Activated CD4-positive, alpha-beta T cell treated with anti-CD3 and anti-CD28 coated beads, Interleukin-2, amount 50 U/mL, for 4 hours (primary cell): ENCODE measurements at places on chromosomes 1 and 21.

DNA sequence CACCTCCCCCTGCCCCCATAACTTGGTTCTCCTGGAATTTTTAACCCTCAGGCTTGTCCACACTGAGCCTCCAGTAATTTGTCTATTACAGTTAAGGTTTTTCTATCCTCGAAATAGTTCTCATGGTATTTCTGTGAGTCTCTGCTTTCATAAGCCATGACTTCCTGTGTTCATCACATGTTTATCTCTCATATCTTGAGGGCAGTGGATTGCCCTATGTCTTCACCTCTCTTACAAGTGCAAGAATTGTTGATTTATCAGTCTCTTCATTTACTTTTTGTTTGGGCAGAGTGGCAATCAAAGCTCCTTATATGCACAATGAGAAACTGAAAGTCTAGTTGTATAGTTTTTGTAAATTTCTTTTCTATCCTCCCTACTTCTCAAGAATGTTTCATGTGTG, 328.4 kb downstream of the PLA2G4A start:
- DNase-seq = no peak

GRCh38 chr1:4599521-4599920, 54.9 kb upstream of the AJAP1 start:
- no peak for DNase-seq

- no peak for DNase-seq
These were observed 197.0 kb downstream of the GABPA start for GRCh38 chr21:25931765-25932164.

DNA sequence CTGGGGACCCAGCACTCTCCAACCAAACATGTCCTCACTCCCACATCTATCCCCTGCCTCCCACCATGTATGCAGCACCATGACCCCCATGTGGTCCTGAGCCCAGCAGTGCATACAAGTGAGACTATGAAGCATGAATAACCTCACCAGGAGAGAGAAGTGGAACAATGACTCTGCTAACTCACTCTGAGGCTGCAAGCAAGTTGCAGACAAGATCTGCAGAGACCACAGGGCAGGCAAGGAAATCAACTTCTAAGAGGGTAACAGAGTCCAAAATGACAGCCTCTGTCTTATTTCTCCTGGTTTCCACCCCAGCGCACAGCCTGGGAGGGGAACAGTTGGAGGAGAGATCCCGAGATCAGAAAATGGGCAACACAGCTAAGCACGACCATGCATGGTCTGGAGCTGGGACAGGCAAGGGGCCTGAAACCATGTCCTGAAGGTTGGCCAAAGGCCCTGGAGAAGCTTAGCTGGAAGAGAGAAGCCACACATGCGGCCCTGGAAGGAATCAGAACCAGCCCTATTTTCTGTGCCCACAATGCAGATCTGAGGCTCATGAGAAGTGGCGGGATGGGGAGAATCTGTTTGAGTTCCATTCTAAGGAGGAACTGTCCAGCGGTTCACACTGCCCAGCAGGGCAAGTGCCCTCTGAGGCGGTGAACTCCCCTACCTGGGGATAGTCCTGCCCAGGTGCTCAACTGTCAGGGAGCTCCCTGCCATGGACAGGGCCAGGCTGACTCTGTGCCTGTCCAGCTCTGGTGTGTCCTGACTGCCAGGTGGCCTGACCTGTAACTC, 12.5 kb upstream of the REN start:
- DNase-seq = no peak

- DNase-seq = no peak
These were observed 46.6 kb downstream of the TTC3 start for GRCh38 chr21:37119421-37120218.

- DNase-seq = no peak
These were observed 1352.7 kb upstream of the ADGRL2 start for GRCh38 chr1:80448081-80448480.

DNA sequence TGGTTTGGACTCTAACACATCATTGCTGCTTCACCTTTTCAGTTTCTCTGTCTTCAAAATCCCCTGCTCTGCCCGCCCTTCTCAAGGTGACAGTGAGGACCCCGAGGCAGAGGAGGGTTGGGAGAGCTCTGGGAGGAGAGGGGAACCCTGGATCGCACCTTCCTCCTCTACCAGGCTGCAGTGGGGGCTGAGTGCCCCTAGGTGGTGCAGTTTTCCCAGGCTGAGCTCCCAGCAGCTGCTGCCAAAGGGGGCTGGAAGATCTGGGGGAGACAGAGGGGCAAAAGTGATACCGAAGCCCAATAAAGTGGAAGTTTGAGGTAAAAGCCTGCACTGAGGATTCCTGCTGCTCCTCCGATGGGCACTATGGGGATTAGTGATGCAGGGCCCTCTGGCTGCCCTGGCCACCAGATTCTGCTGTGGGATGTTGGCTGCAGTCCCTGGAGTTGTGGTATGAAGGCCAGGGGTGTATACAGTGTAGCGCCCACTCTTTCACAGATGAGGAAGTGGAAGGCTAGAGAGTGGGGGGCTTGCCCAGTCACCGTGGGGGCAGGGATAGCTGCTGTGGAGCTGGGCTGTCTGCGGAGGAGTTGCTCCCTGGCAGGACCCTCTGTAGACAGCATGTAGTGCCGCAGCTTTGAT, 40.7 kb upstream of the SCMH1 start:
- no peak for DNase-seq

GRCh38 chr1:161382214-161383019, 14.7 kb upstream of the CFAP126 start:
- no peak for DNase-seq

DNA sequence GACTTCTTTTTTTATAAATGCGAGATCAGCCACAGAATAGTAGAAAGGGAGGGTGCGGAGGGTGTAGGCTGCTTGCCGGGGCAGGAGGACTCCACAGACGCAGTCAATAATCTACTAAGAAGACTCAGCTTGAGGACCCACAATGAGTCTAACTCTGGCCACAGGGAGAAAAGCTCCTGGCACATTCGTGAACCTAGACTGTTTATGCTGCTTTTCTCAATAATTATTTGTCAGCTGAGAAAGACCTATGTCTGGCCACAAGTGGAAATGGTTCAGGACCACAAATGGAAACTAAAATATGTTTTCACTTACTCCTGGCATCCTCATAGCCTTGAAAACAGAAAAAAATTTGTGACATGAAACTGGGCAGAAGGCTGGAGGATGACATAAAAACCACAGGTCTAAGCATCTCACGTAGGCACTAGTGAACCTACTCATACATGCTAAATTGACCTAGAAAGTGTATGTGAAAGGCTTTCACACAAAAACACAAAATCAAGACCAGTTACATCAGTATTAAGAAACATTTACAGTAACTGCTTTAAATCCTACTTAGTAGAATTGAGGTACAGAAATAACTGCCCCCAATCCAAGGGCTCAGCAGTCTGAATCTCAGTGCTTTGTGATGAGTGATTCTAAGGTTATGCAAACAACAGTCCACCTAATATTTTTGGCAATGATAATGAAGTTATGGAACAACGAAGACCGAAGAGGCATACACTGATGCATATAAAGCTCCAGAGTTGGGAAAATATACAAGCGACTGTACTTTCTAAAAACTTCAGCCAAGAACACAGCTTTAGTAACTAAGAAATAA, 159.5 kb downstream of the SLC45A1 start:
- DNase-seq = no peak

GRCh38 chr1:61241411-61241838, 159.1 kb downstream of the NFIA start:
- no peak for DNase-seq

DNA sequence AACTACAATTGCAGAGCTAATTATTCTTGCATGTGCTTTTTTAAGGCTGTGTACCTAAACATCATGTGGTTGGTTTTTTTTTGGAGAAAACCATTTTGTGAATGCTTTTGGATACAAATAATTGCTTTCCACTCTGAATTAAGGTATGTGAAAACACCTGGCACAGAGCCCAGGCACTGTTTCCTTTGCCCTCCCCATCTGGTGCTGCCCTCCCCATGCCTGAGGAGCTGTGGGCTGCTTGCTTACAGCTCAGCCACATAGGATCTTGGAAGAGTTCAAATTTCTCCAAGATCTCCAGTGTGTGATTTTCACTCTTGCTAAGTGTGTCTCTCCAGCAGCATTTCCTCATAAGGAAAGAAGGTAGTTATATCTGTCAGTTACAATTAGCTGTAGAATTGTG, 27.8 kb downstream of the DNM3 start:
- no peak for DNase-seq

DNA sequence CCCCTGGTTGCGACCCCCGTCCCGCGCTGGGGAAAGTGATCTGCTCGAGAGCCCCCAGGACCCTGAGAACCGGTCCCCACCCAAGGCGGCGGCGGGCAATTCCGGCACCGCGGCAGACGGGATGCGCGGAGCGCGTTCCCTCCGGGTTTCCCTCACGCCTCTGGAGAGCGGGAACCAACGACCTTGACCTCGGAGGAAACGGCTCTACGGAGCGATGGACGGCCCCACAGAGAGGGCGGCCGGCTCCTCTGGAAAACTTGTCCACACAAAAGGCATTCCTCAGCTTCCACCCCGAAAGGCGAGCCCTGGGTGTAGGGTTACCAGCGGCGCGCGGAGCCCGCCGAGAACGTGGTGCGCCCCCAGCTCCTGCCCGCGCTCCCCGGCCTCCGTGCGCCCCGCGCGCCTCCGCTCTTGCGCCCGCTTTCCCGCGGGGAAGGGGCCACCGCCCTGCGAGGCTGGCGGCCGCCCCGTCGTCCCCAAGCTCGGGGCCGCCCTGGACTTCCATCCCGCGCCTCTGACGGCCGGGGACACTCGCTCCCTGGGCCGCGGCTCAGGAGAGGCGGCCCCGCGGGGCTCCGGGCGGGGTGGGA, 391 bp upstream of the KIAA1614 start:
- DNase-seq = no peak

DNA sequence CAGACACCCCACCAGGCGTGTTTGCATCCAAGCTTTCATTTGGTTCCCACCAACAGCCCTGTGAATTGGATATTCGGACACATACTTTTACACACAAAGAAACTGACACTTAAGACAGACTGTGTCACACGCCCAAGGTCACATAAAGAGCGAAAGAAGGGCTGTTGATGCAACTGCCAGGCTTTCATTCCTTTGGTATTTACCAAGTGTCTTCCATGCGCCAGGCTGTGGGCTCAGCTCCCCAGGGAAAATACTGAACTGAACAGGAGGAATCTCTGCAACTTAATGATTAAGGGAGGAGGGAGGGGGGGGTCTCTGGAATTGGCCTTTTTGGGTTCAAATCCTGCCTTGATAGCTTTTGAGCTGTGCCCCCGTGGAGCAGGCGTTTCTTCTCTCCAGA, 122.8 kb downstream of the ACTL8 start:
- no peak for DNase-seq

DNA sequence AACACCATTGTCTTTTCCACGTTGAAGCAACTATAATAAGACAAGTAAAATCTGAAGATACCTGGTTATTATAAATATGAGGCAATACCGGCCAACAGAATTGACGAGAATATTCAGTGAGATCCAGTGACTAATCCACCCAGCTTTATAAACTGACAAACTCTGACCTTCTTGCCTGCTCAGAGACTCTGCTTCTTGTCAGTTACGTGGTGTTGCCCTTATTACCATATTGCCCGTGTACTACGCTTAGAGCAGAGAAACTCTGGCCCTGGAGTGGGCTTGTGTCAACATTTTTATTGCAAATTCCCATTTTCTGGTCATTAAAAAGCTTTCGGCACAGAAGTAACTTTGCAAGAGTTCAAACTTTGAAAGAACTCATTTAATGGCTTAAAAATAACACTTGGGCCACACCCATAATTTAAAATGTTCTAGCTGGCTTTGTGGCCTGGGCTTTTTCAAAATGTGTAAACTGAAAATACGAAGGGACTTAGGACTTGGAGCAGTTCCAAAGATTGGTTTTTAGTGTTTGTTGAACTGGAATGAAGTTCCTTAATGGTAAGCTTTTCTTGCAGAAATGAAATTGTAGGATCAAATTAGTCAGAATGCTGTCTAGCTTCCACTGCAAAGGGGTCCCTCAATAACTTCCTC, 266.2 kb downstream of the LMO4 start:
- no peak for DNase-seq

GRCh38 chr1:21280011-21280471, 10.2 kb downstream of the ECE1 start:
- no peak for DNase-seq

DNA sequence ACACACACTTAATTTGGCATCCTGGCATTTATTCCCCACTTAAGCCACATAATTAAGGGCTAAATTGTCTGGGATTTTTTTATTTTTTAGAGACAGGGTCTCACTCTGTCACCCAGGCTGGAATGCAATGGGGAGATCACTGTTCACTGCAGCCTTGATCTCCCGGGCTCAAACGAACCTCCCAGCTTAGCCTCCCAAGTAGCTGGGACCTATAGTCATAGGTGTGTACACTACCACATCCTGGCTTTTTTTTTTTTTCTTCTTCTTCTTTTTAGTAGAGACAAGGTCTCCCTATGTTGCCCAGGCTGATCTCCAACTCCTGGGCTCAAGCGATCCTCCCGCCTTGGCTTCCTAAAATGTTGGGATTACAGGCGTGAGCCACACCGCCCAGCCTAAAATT, 24.2 kb downstream of the ZZZ3 start:
- no peak for DNase-seq
